ENCODE measurements at places on chromosomes 16 and 17. TPM values are rescaled to one million over a fixed set of nuclear protein-coding genes. Genes with fewer than 3 reads are reported as not detected.
A peak's percentile ranks its signal among the peaks of the same experiment; 100 is the strongest.

Gene ABCC6
- total RNA-seq = 59.9 TPM

DNA sequence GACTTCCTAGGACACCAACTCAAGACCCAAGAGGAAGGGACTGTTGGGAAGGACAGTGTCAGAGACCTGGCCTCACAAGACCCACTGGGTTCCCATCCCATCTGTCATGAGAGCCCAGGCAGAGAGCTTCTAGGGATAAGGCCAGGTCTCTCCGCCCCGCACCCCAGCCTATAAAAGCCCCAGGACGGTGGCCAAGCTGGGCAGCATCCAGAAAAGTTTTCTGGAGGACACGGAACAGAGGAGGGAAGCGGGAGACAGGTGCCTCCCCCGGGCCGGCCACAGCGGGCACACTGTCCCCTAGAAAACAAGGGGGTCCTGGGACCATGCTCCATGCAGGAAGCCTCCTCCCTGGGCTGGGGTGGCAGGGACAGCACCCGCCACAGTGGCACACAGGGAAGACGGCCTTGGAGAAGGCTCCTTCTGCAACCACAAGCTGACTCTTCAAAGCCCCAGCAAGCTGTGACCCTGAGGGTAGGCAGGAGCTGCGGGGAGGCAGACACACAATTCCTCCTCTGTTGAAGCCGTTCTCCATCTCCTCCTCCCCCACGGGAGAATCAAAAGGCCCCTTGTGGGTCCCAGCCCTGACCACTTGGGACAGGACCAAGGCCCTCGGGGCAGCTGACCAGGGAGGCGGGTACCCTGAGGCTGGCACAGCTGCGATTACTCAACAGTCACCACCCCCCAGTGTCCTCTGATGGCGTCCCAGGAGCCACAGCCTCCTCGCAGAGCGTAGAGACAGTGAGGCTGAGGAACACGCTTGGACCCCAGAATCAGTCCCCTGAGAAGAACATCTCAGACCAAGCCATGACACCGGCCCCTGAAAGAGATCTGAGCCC is 26.1 kb downstream of the TRPV3 start:
- no peak for DNase-seq
- H3K27ac ChIP-seq = no peak overlapping the region
- peaks cover 15% of the 10 kb centered on the region for H3K27me3 ChIP-seq
- H3K4me1 ChIP-seq = peaks cover 9% of the 10 kb centered on the region

GRCh38 chr16:59684911-59685310 is 950.8 kb upstream of the GOT2 start:
- H3K27me3 ChIP-seq = no peaks in the 10 kb centered on the region
- H3K4me3 ChIP-seq = no peak overlapping the region
- no peaks in the 10 kb centered on the region for H3K4me1 ChIP-seq
- no peaks in the 10 kb centered on the region for H3K36me3 ChIP-seq
- no peak for DNase-seq

DNA sequence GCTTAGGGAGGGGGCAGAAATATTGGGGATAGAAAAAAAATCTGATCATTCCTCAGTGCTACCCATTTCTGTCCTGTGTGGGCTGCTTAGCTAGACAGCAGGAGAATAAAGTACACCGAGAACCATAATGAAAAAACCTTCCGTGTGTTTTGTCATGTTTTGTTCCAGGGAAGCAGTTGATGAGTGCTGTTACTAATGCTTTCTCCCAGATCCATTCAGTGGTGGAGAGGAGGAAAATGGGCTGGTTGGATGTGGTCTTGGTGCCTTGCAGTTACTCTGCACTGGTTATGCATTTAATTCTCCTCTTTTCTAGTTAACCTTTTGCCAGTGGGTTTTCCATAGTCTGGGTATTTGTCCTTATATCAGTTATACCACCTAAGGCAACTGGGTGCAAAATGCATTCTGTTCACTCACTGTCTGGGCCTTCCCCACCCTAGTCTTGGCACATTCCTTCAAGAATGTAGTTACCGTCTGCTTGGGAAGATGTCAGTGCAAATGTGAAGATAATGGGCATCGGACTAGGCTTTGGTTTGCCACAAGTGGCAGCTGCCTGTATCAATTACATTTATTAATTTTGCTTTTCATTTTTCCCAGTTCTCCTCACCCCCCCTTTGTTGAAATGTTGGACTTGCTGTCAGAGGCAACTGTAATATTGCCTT is 9.3 kb upstream of the TBKBP1 start:
- H3K4me1 ChIP-seq = peaks cover 10% of the 10 kb centered on the region
- H3K27me3 ChIP-seq = no peaks in the 10 kb centered on the region
- H3K27ac ChIP-seq = no peak overlapping the region
- H3K4me3 ChIP-seq = no peak overlapping the region
- H3K36me3 ChIP-seq = no peaks in the 10 kb centered on the region

Gene SDR42E1
- total RNA-seq = 12.2 TPM

Gene XAF1
- 14.8 TPM for total RNA-seq

- H3K4me3 ChIP-seq = no peak overlapping the region
- H3K27me3 ChIP-seq = no peaks in the 10 kb centered on the region
- peaks cover 6% of the 10 kb centered on the region for H3K4me1 ChIP-seq
- DNase-seq = no peak
- no peak overlapping the region for H3K27ac ChIP-seq
Observed at GRCh38 chr17:12737740-12738469, 51.4 kb upstream of the ARHGAP44 start.

Gene CACNG5
- not detected for total RNA-seq

Gene LGALS9
- total RNA-seq = 323 TPM

DNA sequence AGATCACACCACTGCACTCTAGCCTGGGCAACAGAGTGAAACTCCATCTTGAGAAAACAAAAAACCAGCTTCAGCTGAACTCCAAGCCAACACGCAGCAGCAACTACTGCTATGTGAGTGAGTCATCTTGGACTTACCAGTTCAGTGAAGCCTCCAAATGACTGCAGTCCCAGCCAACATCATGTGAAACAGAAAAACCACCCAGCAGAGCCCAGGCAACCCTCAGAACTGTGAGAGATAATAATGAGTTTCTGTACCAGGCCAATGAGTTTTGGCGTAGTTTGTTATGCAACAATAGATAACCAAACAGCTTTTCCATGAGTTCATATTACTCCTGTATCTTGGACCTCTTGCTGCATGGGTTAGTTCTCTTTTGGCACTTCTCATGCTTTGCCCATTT is 23.3 kb downstream of the PHF12 start:
- no peak overlapping the region for H3K4me3 ChIP-seq
- no peaks in the 10 kb centered on the region for H3K27me3 ChIP-seq
- H3K36me3 ChIP-seq = peaks cover 2% of the 10 kb centered on the region

GRCh38 chr17:79294459-79295071 is 219.9 kb downstream of the ENGASE start:
- no peaks in the 10 kb centered on the region for H3K36me3 ChIP-seq
- no peaks in the 10 kb centered on the region for H3K4me1 ChIP-seq
- peaks cover 6% of the 10 kb centered on the region for H3K27me3 ChIP-seq
- no peak overlapping the region for H3K4me3 ChIP-seq
- DNase-seq = peak; percentile 48

Gene KRT12
- 3.8 TPM for total RNA-seq

DNA sequence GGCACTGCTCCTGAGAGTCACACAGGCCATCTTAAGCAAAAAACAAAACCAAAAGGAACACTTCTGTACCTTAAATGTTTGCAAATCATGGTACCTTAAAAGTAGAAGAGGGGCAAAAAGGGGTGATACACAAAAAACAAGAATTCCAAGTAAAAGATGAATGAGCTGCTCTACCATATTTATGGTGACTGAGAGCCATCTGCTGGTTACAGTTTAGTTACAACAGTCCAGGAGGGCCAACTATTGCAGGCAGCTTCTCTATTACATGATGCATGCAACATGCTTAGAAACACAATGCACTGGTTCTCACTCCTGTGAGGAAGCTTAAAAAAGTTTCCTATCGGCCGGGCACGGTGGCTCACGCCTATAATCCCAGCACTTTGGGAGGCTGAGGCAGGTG is 53.5 kb downstream of the STX8 start:
- no peaks in the 10 kb centered on the region for H3K36me3 ChIP-seq
- H3K27me3 ChIP-seq = no peaks in the 10 kb centered on the region
- H3K4me1 ChIP-seq = no peaks in the 10 kb centered on the region
- H3K27ac ChIP-seq = no peak overlapping the region
- no peak overlapping the region for H3K4me3 ChIP-seq
- DNase-seq = no peak

Gene VMO1
- total RNA-seq = 1.9 TPM

DNA sequence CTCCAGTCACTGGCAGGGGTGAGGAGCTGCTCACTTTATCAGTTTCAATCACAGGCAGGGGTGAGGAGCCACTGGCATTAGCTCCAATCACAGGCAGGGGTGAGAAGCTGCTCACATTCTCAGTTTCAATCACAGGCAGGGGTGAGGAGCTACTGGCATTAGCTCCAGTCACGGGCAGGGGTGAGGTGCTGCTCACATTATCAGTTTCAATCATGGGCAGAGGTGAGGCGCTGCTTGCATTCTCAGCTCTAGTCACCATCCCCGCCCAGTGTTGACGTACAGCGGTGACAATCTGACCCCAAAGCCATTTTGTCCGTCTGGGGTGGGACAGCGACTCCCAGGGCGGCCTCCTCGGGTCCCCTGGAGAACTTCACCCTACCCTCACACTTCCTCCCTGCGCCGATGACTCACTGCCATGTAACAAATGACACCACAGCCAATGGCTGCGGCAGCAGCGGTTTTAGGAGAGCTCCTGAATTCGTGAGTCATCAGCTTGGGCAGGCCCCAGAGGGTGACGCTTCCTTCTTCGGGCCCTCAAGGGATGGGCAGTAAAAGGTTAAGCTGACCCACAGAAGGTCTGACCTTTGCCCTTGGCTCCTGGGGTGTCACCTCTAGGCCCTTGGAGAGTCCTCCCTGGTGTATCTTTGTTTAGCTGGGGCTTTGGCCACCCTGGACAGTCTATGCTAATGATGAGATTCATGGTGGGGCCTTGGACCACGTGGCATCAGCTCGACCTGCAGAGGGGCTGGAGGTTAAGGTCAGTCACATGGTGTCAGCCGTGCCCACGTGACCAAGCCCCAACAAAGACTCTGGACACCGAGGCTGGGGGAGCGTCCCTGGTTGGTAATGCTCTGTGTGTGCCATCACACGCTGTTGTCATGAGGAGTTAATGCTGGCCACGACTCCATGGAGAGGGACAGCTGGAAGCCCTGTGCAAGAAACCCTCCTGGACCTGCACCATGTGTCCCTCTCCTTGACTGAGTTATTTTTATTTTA is 171.7 kb downstream of the C16orf95 start:
- H3K36me3 ChIP-seq = no peaks in the 10 kb centered on the region
- no peak overlapping the region for H3K4me3 ChIP-seq
- no peak overlapping the region for H3K27ac ChIP-seq
- no peaks in the 10 kb centered on the region for H3K27me3 ChIP-seq

Gene CA7
- 107 TPM for total RNA-seq

- H3K36me3 ChIP-seq = no peaks in the 10 kb centered on the region
- H3K27me3 ChIP-seq = no peaks in the 10 kb centered on the region
- no peak overlapping the region for H3K4me3 ChIP-seq
- no peak overlapping the region for H3K27ac ChIP-seq
- no peak for DNase-seq
Observed at GRCh38 chr17:5915337-5915736, 154.8 kb upstream of the WSCD1 start.

DNA sequence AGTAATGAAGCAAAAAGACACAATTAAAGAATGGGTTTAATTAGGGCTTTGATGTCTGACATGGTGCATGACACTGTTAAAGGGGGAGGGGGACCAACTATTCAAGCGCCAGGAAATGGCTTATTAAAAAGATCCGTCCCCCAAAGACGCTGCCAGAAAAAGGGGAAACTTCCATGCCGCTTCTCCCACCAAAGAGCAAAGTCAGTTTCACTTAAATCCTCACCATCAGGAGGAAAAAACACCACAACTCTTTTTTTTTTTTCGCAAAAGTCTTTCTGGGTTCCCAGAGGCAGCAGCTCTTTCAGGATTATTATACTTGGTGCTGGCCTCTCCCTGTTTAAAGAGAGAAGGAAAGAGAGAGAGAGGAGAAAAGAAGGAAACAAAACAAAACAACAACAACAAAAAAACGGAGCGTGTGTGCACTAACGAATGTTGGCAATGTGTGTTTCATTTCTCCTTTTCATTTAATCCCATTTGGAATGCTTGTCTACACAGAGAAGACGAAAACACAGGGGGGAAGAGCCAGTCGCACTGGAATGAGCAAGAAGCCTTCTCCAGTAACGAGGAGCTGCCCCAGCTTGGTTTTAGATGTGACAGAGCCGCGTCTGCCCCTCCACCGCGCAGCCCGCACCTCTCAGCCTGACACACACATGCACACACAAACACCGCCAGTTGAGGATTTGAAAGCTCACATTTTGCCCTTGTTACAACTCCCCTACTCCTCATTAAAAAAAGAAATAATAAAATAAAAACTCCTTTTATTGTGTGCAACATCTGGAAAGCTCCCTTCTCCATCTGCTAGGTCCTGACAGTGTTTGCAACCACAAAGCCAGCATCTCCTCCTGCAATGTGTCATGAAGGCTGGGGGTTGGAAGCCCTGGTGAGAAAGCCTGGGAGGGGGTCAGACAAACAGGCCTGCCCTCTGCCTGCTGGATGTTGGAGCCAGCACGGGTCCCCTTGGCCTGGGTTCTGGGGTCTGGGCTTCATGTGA is 32.7 kb upstream of the AXIN2 start:
- no peak overlapping the region for H3K4me3 ChIP-seq
- H3K27me3 ChIP-seq = no peaks in the 10 kb centered on the region
- H3K27ac ChIP-seq = no peak overlapping the region
- no peaks in the 10 kb centered on the region for H3K36me3 ChIP-seq
- H3K4me1 ChIP-seq = peaks cover 1% of the 10 kb centered on the region
- DNase-seq = no peak

GRCh38 chr16:66182592-66182991 is 183.9 kb upstream of the CDH5 start:
- no peak overlapping the region for H3K4me3 ChIP-seq
- H3K27me3 ChIP-seq = no peaks in the 10 kb centered on the region
- no peaks in the 10 kb centered on the region for H3K4me1 ChIP-seq
- DNase-seq = no peak

Gene ALDOC
- 8.3 TPM for total RNA-seq

DNA sequence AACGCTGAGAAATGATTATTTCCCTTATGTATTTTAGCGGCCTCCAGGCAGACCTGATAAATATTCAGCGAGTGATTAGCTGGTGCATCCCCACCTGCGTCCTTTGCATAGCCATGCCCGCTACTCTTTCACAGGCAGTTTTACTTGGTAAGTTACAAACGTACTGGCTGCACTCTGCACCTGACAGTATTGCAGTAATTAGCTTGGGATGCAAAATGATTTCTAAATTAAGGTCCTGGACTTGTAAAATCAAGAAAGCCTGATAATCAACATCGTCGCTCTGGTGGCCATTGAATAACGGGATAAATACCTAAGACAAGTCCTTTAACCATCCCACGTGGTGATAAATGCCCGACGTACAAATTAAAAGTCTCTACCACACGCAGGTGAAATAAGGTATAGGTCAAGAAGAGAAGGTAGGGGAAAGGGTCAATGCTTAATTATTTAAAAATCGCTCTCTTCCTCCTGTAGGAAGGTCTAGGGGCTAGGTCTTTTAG is 998 bp upstream of the PRKCA start:
- peak overlapping the region; percentile 94 for H3K27ac ChIP-seq
- H3K36me3 ChIP-seq = no peaks in the 10 kb centered on the region
- H3K27me3 ChIP-seq = no peaks in the 10 kb centered on the region
- DNase-seq = peak; percentile 10
- peak overlapping the region; percentile 84 for H3K4me3 ChIP-seq

- no peak overlapping the region for H3K4me3 ChIP-seq
- H3K27me3 ChIP-seq = no peaks in the 10 kb centered on the region
- no peak overlapping the region for H3K27ac ChIP-seq
- H3K4me1 ChIP-seq = peaks cover 11% of the 10 kb centered on the region
- DNase-seq = no peak
Observed at GRCh38 chr17:50608700-50609379, 25.8 kb upstream of the ABCC3 start.

Gene HBA2
- not detected for total RNA-seq

Gene KCNJ18
- not detected for total RNA-seq

Gene TCAP
- 1.9 TPM for total RNA-seq

Gene ATP2C2
- total RNA-seq = 138 TPM

Gene KRTAP9-4
- not detected for total RNA-seq

Measured in transverse colon (tissue), 4 donors.